Posterior cingulate gyrus (tissue), 11 donors: ENCODE measurements at places on chromosomes 5 and 9.

DNA sequence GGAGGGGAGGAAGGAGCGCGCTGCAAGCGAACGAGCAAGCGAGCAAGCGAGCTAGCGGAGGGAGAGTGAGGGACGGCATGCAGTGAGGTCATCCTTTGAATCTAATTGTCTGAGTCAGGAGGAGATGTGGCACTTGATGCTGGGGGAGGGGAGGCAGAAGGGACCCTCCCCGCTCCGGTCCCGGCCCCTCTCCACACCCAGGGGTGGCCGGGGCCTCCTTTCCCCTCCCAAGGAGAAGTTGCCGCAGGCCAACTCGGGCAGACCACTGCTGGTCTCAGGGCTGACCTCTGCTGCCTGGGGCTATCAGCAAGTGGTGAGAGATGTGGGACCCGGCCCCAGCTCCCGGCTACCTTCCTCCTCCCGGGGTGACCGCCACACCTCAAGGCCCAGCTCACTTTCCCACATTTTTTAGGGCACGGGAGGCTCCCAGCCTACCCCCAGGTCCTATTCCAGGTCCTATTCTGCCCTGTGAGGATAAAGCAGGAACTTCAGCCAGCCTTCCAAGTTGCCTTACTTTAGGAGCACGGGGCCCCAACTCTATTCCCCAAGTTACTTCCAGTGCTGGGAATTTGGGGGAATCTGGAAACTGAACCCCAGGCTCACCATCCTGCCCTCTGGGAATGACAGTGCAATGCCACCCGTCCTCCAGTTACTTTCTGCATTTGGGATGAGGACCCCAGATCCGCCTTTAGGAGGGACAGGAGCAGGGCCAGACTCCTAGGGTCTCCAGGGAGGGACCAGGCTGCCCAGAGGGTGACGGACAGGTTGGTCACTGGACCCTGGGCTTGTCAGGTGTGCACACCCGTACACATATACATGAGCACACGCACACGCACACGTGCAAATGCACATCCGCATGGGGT lies 11.1 kb downstream of the CNTFR start:
- no peak for DNase-seq

DNA sequence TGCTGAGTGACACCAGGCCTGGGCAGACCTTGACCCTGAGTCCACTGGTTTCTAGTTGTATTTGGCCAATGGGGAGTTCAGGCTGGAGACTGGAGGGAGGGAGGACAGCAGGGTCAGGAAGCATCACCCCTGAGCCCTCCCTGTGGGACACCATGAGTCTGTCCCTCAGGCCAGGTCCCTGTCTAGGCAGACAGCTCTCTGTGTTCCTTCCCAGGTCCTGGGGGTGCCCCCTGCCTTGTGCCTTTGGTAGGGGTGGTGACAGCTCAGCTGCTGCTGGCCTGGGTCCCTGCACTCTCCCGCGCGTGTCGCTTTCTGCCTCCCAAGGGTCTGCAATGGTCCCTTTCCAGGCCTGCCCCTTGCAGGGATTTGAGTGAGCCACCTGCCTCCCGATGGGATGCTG lies 125.5 kb downstream of the OLFM1 start:
- DNase-seq, result no peak

GRCh38 chr9:86662890-86663468 lies 284.3 kb downstream of the GAS1 start:
- no peak for DNase-seq

DNA sequence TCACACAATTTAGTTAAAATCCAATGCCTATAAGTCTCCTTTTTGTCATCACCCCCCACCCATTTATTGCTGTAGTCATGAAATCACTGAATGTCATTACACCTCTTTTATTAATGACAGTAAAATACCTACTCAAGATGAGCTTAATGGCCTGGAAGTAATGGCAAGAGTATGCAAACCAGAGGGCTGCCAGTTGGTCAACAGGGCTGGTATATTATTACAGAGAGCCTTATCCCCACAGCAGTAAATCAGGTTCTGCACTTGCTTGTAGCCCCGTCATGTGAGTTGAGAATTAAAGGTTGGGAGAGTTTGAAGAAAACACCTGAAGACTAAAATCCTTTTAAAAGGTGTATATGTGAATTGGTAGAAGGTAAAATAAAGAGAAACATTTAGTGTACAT lies 372.4 kb downstream of the MAT2B start:
- DNase-seq, result no peak

GRCh38 chr5:146068206-146068605 lies 37.2 kb downstream of the PLAC8L1 start:
- no peak for DNase-seq

DNA sequence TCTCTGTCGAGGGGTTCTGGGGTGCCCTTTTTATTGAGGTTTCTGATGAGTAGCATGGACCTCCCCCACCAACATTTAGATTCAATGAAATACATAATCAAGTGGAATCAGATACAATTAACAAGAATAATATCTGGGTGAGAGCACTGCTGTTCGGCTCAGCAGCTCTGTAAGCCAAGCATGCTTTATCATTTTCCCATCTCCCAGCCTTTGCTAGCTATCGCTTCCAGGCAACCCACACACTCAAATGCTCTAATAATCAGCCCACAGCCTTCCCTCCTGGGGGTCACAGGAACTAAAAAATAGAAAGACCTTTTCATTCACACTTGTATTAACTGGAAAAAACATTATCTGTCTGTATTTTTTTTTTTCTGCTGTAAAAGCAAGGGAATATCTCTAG lies 8.9 kb downstream of the PLPPR1 start:
- no peak for DNase-seq

DNA sequence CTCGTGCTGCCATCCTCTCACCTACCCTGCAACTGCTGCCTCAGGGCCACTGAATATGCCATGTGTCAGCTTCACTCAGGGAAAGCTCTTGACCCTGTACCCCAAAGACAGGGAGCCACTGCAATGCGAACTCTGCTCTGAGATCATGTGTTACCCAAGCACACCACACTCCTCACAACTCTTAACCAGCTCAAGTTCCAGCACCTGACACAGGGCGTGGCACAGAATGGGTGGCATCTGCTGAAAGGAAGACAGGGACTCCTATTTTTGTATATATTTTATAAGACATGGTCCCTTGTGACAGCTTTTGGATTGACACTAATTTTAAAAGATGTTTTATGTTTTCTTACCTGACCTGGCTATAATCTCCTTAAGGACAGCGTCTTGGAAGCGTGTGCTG lies 10.7 kb downstream of the PHYKPL start:
- DNase-seq, result no peak

- no peak for DNase-seq
These were observed 87.6 kb downstream of the ADAMTS6 start for GRCh38 chr5:65394087-65394486.

GRCh38 chr5:174217527-174217926 lies 172.0 kb downstream of the NSG2 start:
- DNase-seq, result no peak

DNA sequence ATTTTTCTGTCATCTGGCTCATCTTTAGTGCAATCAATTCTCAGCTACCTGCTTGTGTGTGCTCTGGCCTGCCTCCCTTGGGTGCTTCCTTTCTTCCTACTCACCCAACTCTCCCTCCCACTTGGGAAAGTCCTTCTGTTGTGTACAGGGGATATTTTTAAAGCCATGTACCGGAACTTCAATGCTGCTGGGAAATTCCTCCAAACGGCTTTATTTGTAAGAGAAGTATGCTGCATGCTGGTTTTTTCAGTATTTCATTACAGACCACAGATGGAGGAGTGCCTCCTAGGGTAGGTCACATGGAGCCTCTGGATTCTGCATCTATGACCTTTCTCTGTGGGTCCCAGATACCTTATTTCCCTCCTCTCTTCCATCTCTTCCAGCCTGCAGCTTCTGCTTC lies 5.4 kb upstream of the HMHB1 start:
- no peak for DNase-seq

DNA sequence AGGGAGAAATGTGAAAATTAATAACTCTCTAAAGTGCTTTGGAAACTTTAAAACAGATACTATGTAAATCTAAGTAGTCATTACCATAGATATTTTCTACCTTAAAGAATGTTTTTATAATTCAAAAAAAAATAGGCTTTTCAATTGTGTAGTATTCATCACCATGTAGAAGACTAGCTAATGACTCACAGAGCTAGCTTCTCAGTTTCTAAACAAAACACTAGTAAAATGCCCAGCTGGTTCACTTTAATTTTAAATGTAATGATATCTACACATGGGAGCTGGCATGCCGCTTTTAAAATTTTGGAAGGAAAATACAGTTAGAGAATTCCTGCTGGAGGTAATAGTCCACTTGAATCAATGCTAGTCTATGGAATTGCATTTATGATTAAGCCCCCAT lies 509.8 kb downstream of the CSNK1G3 start:
- no peak for DNase-seq

DNA sequence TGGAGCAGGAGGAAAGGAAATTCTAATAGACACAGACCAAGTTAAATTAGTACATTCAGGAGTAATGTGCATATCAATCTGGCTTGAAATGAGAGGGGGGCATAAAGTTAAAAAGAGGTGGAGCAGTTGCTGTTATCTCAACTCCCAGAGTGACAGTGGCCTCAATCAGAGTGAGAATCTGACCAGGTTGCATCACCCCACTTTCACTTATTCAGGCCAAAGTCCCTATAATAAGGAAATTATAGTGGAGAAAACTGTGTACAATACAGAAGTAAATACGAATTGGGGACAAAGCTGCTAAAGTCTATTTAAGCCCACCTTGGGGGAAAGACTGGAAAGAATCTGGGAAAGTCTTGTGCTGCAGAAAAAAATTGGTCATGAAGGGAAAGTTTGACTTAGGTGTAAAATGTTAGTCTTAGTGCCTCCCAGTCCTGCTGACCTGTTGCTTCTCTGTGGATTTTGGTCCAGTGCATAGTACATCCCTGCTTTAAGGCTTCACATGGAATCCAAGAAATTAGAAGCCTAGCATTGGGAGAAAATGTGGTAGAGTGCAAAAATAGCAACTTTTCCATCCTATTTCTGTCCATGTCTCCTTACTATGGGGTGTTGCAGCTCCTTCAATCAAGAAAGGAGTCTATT lies 27.9 kb downstream of the MROH2B start:
- DNase-seq, result no peak

DNA sequence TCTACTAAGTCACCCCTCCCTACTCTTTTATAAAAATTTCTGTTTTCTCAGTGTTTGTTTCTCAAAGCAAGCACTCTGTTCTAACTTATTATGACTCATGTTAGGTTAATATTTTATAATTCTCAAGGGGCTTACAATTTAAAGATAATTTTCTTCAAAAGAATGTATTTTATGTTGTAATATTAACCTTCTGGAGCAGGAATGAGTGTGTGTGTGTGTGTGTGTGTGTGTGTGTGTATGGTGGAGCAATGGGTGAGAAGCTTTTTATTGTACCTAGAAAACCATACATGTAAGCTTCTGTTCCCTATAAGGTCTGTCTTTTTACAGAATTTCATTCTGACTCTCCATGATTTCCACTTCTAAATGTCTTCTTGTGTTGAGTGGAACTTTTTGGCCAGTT lies 63.0 kb downstream of the PBX3 start:
- DNase-seq, result no peak

GRCh38 chr5:82403724-82404123 lies 125.6 kb upstream of the RPS23 start:
- no peak for DNase-seq
